Osteocyte (in vitro differentiated cells): ENCODE measurements at places on chromosomes 2 and 18. TPM values are rescaled to one million over a fixed set of nuclear protein-coding genes. Genes with fewer than 3 reads are reported as not detected.

Gene KCNJ3
- total RNA-seq: not detected in 2 replicates

Gene DSG1
- total RNA-seq: not detected in 2 replicates

Gene ELMOD3
- total RNA-seq: 19.6 and 21.1 TPM in 2 replicates

DNA sequence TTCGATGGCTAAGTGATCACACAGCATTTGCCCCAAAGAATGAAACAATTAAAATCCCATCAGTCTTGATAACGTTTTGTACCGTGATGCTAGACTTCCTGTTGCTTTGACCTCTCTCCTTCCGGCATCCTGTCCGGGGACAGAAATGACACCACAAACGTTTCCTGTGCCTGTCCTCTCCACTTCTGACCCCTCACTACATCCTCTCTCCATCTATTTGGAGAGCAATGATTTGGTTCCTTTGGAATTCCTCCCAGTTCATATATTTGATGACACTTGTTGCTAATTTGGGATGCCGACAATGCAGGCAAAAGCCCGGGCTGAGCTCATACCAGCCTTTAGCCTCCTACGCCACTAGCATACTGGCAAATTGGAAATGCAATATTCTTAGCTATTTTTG, 151.2 kb upstream of the CCDC68 start:
- no peak for DNase-seq

- DNase-seq: no peak
Measured at GRCh38 chr2:101440127-101440738, 34.7 kb downstream of the RFX8 start.

DNA sequence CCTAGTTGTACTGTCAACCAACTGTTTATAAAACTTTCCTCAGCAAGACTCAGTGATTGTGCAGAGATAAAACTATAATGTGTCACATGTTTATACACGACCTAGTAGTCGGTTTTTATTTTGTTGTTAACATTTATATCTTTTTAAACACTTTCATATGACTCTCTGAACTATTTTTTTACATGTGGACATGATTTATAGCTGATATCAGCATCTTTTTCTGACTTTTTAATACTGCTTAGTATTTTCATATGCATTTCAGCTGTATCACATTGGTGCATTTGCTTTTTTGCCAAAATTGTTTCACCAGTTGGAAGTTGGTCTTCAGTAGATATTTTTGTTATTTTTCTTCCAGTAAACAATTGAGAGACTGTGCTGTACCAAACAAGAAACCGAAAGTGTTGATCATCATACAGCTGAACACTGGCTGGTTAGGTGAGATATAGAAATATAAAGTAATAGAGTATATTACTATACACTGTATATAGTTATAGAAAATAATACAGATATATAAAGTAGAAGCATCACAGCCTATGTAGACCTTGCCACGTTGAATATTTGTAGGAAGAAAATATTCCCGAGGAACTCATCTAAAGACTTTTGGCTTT, 154.2 kb downstream of the KCTD1 start:
- no peak for DNase-seq

GRCh38 chr2:123051136-123051535, 974.0 kb upstream of the CNTNAP5 start:
- DNase-seq: no peak

- DNase-seq: no peak
Measured at GRCh38 chr2:239360008-239360407, 40.8 kb downstream of the HDAC4 start.

DNA sequence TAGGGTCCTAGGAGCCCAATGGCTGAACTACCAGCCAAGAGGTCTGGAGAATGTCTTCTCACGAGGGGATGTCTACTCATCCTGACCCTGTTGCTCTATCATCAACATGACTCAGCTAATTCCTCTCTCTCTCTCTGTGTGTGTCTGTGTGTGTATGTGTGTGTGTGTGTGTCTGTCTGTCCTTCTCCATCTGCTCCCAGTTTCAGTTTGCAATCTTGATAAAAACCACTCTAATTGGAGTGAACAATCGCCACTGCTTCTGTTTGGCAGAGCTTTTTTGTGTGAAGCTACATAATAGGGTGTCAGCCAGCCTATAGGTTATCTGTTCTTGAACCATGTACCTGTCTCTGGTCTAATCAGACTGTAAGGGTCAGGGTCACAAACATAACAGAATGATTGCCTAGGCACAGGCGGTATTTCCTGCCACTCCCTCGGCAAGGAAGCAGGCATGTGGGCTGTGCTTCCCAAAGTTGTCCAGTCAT, 219.8 kb downstream of the SH3BP4 start:
- no peak for DNase-seq
